HCT116 (cell line): ENCODE measurements at places on chromosomes 5 and 9. TPM values are rescaled to one million over a fixed set of nuclear protein-coding genes. Genes with fewer than 3 reads are reported as not detected.

Gene CAMK2A
- total RNA-seq: not detected

Gene NOXA1
- 13.2 TPM for total RNA-seq

Gene SLC46A2
- total RNA-seq: not detected

Gene TRMO
- total RNA-seq: 10.2 TPM

Gene C9orf153
- not detected for total RNA-seq

Gene PTPA
- total RNA-seq: 177 TPM

Gene PCSK1
- not detected for total RNA-seq

Gene FAM153A
- total RNA-seq: not detected

Gene ADAMTS19
- not detected for total RNA-seq

Gene HAVCR2
- 0.07 TPM for total RNA-seq

Gene ELAVL2
- total RNA-seq: not detected

Gene AGXT2
- not detected for total RNA-seq

Gene CFAP90
- not detected for total RNA-seq

Gene TLE1
- 17.3 TPM for total RNA-seq

Gene PCDHB7
- not detected for total RNA-seq

Gene NUTM2F
- total RNA-seq: not detected

Gene IL7R
- 0.98 TPM for total RNA-seq

Gene OR1Q1
- total RNA-seq: not detected

Gene ITGA2
- 36.6 TPM for total RNA-seq

Gene MAST4
- total RNA-seq: 1.1 TPM

Gene CDH6
- total RNA-seq: 0.12 TPM

Gene RAB3C
- not detected for total RNA-seq

Gene CEP72
- 25.6 TPM for total RNA-seq

Gene ACTBL2
- 0.07 TPM for total RNA-seq

Gene HTR1A
- total RNA-seq: not detected

Gene PPIC
- total RNA-seq: 21.5 TPM

Gene MAP1B
- 8.9 TPM for total RNA-seq
